ENCODE measurements at places on chromosomes 7 and 10. TPM values are rescaled to one million over a fixed set of nuclear protein-coding genes. Genes with fewer than 3 reads are reported as not detected.

The UBE2D4 gene
- total RNA-seq = 7.0 TPM

The INMT gene
- total RNA-seq = not detected

The EIF4EBP2 gene
- 17.3 TPM for total RNA-seq

The NRAP gene
- not detected for total RNA-seq

The ADRB1 gene
- total RNA-seq = 1.4 TPM

The NKX2-3 gene
- total RNA-seq = not detected

The TYW1 gene
- 14.7 TPM for total RNA-seq

The OPN1SW gene
- not detected for total RNA-seq

The CALCR gene
- total RNA-seq = not detected

The LLCFC1 gene
- not detected for total RNA-seq

The PDE1C gene
- total RNA-seq = 2.5 TPM

The SRRM3 gene
- 12.6 TPM for total RNA-seq

The CRHR2 gene
- total RNA-seq = 0.06 TPM

The GATA3 gene
- total RNA-seq = 4.9 TPM

The GRID1 gene
- 0.22 TPM for total RNA-seq

The HSPA12A gene
- 9.3 TPM for total RNA-seq

The MCM10 gene
- total RNA-seq = 22.3 TPM

The EBLN1 gene
- not detected for total RNA-seq

The TSPAN13 gene
- total RNA-seq = 15.6 TPM

The PALD1 gene
- 6.2 TPM for total RNA-seq

The DOCK1 gene
- 18.8 TPM for total RNA-seq

The TBXAS1 gene
- 15.8 TPM for total RNA-seq

The ATOH7 gene
- total RNA-seq = 0.10 TPM

The ARHGEF5 gene
- total RNA-seq = 2.5 TPM

The ITGB8 gene
- 1.1 TPM for total RNA-seq

The LIPJ gene
- not detected for total RNA-seq

The SAP25 gene
- total RNA-seq = not detected

The PTPN20 gene
- total RNA-seq = 3.9 TPM

The BEND7 gene
- total RNA-seq = 10.6 TPM

The SLC13A1 gene
- not detected for total RNA-seq

The PTF1A gene
- not detected for total RNA-seq

The ZPBP gene
- total RNA-seq = not detected

The STEAP1B gene
- 0.17 TPM for total RNA-seq

The ZNF804B gene
- total RNA-seq = not detected

The CDC14C gene
- not detected for total RNA-seq

The ZNF467 gene
- total RNA-seq = 1.3 TPM

The RADIL gene
- total RNA-seq = 2.7 TPM

The CXCL12 gene
- 0.06 TPM for total RNA-seq

The HOXA7 gene
- total RNA-seq = 5.2 TPM

The KIF20B gene
- 16.9 TPM for total RNA-seq

The GSTO2 gene
- 2.4 TPM for total RNA-seq

The FKBP6 gene
- not detected for total RNA-seq

The PHKG1 gene
- total RNA-seq = 0.48 TPM

The MINDY4 gene
- total RNA-seq = 2.3 TPM

The RASSF4 gene
- 4.7 TPM for total RNA-seq

The ABLIM1 gene
- total RNA-seq = 49.0 TPM

The TMEM60 gene
- total RNA-seq = 27.3 TPM
